ENCODE measurements at places on chromosomes 7 and 10.

DNA sequence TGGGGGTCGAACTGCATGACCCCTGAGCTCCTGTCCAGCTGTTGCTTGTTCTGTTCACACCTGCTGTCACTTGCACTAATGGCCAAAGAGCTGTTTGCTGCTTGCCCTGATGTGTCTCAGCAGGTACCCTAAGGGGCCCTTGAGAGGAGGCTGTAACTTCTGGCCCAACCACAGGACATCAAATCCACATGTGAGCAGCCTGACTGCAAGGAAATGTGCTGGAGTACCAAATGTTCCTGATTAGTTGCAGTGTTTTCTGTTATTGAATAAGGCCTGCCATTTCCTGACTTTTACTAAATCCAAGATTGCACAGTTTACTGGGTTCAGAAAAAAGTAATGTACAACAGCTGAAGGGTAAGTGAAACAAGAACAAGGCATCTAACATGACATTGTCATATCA, 91.7 kb upstream of the IL6 start:
- DNase-seq: no peak

DNA sequence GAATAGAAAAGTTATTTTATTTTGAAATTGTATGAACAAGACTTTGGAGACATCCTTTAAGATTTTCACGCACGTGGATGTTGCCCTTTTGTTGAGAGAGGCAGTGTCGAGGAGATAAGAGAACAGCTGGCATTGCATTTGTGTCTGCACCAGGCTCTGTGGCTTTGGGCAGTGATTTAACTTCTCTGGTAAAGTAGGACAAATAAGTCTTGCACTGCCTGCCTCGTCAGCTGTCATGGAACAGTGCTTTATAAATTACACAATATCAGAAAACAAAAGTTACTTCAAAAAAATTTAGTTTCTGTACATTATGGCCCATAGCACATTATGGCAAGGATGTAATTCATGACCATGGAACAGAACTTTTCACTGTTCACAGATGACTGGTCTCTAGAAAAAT, 20.1 kb downstream of the SNX10 start:
- no peak for DNase-seq

GRCh38 chr10:98832738-98833137, 386.0 kb upstream of the HPS1 start:
- no peak for DNase-seq

GRCh38 chr7:83142365-83142764, 20.3 kb downstream of the PCLO start:
- no peak for DNase-seq

- no peak for DNase-seq
Observed at GRCh38 chr7:104878577-104878976, 135.4 kb upstream of the KMT2E start.

DNA sequence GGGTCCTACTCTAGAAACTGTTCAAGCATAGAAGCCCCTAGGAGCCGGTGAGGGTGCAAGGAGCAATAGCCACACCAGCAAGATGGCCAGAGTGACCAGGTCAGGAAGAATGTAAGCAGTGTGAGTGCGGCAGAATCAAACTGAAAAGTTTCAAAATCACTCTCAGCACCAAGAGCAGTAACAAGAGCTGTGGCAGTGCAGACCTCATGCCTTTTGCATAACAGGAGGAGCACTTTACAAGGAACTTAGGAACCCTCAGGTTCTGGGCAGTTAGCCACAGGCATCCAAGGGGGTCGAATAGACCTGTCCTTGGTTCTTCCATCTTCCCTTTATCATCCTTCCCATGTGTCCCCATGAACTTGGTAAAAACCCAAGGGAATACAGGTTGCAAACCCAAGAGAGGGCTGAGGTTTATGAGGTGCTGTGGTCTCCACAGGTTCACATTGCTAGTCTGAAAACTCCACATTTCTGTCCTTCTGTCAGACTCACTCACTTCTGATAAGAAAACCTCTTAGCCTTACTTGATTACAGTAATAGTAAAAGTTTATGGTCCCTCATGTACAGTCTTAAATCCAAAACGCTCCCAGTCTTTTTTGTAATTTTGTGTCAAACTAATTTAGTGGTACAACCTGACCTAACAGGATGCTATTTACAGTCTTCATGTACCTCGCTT, 78.4 kb downstream of the PON1 start:
- DNase-seq: no peak

- DNase-seq: no peak
Observed at GRCh38 chr10:71015674-71016073, 127.3 kb upstream of the PCBD1 start.

GRCh38 chr10:50567384-50567783, 56.4 kb downstream of the SGMS1 start:
- DNase-seq: peak; percentile 67

- no peak for DNase-seq
Observed at GRCh38 chr7:33076737-33077136, 14.2 kb upstream of the NT5C3A start.

DNA sequence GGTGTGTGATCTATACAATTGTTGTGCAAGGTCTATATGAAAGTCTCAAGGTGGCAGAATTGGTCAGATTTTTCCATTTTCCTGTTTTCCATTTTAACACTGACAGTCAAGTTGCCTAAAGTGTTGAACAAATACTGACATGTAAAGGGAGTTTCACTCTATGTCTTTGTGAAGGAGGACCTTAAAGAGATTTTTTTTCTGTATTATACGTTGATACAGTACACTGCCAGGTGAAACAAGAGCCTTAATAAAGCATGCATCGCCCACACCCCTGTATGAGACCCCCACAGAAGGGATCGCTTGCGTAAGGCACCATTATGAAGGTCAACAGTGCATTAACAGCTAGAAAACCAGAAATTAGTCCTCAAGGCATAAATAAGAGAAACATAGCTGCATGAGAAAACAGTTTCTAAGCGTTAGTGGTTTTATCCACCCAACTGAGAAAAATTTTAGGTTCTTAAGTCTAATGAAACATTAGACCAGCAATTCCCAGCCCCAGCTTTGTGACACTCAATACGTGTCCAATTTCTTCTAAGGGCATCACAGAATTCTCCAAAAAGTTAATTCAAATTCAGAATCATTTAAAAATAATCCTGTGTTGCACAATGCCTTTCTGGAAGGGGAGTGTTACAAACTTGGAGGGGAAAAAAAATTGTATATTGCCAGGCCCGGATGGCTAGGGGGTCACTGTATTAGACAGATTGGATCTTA, 6.9 kb downstream of the KLF6 start:
- DNase-seq: no peak

GRCh38 chr7:44971188-44971901, 7.5 kb downstream of the MYO1G start:
- DNase-seq: no peak

GRCh38 chr10:86023931-86024280, 342.7 kb downstream of the GRID1 start:
- no peak for DNase-seq

- DNase-seq: no peak
Observed at GRCh38 chr7:35259523-35259908, 5.6 kb upstream of the TBX20 start.

DNA sequence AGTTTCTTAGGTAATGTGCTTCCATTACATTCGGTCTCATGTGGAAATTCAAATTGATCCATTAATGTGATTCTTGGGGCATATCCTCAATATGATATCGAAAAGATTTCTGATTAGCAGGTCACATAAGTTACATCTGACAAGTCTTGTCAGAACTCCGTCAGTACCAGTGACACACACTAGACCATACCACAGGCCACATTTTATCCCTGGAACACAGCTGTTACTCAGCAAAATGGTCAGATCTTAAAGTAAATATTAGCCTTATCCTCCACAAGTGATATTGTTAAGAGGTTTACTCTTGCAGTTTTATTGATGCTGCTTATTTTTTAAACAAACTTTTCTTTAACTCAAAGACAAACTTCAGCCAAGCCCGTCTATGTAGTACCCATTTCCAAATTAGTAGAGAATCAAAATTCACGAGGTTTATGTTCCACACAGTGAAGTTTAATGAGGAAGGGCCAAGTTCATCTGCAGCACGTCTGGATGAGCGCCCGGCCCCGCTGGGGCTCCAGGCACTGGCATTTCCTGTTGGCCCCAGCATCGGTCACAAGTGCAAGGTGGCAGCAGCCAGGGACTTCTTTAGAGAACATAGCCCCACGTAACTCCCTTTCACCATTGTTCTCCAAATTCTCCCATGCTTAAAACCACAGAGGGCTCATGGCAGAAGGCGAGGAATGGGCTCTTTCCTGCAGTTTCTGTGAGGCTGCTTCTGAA, 132.2 kb downstream of the VIPR2 start:
- no peak for DNase-seq

- peak; percentile 66 for DNase-seq
Observed at GRCh38 chr10:49700997-49701396, 21.5 kb downstream of the C10orf53 start.

GRCh38 chr7:124752310-124752709, 13.3 kb downstream of the GPR37 start:
- peak; percentile 9 for DNase-seq

- no peak for DNase-seq
Observed at GRCh38 chr7:13778967-13779366, 210.5 kb downstream of the ETV1 start.

DNA sequence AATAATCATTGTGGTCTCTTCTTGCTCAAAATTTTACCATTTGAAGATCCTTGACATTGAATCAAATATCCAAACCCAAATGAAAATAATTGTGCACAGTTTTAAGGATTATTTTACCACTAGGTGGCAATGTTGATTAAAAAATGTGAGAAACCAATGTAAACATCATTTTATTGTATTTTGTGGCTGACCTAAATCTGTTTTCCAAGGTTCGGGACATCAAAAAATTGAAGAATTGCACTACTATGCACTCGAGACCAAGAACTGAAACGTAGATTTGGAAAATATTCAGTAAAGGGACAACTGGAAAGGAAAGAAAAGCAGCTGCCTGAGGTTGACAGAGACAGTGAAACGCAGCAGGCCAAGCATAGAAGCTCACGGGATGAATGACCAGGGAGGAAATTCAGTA, 259.3 kb downstream of the SNX13 start:
- peak; percentile 16 for DNase-seq

GRCh38 chr10:101932183-101932582, 88.6 kb upstream of the KCNIP2 start:
- DNase-seq: no peak

GRCh38 chr10:69268761-69269416, 9.4 kb upstream of the HK1 start:
- DNase-seq: no peak

DNA sequence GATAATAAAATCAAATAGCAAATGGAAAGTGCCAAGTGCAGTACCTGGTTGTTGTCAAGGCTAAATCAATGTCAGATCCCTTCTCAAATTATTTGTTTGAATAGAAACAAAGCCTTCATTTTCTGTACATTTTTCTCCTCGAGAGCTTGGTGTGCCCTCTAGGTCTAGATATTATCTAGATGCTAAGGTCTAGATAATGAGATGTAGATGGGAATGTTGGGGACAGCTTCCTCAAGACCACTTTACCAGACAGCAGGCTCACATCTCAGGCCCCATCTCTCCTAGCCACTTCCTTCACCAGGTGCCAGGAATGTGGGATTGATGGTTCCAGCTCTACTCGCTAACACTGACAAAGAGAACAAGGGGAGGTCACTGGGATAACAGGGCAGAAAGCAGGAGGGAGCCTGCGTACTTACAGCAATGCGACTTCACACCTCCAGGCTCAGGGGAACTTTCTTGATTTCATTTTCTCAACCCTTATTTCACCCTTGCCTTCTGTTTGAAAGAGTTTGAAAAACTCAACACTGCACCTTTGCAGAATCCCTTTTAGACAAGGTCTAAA, 451.4 kb upstream of the VSTM2A start:
- DNase-seq: no peak

- no peak for DNase-seq
Observed at GRCh38 chr10:17178006-17178405, 23.5 kb downstream of the TRDMT1 start.

GRCh38 chr10:62109587-62110293, 158.9 kb downstream of the RTKN2 start:
- no peak for DNase-seq

DNA sequence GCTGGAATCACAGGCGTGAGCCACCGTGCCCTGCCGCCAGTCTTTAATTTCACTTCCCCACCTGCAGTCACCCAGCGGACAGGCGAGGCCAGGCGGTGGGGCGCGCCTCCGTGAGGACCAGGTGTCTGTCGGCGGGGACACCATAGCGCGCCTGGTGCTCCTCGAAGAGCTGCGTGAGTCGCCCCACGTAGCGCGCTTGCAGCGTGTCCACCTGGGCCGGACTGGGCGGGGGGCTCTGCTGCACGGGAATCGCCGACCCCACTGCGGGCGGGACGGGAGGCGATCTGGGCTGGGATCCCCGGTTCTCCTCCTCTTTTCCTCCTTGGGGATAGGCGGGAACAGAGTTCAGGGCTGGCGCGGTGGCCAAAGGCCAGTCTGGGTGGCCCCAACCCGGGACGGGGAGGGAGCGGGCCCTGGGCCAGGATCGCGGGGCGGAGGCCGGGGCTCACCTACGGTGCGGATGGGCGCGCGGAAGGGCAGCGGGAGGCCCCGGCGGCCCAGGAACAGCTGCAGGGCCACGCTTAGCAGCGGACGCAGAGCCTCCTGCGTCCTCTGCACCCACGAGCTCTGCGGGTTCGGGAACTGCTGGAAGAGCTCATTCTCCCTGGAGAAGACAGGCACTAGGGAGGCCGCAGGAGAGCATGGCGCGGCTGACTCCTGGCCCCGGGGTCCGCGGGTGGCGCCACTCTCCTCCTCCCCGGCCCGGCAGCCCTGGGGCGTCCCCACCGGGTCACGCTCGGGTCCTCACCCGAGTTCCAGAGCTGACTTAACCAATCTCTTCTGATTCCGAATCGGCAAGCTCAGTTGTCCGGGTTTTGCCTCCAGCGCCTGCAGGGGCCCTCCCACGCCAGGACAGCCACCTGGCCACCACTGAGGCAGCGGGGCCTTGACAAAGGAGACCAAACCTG, 1.1 kb upstream of the MOGAT3 start:
- DNase-seq: no peak

GRCh38 chr7:114901771-114902170, 20.1 kb upstream of the MDFIC start:
- no peak for DNase-seq

DNA sequence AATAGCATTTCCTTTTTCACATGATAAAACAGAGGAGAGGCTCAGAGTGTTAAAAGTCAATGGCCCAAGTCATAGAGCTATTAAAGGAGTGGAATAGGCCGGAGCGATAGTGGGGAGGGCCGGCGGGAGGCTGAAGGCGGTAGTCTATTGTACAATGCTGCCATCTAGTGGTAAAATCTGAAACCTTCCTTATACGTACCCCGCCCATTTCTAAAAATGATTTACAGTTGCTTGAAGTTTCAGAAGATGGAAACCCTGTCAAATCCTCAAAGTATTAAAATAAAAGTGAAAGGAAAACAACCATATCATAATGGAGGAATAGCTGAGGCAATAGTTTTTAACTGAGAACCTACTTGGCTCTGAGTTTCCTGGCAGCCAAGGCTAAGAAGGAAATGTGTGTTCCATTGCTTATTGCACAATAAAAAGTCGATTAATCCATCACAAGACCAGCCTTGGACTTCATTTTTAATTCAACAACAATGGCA, 209.1 kb downstream of the CCSER2 start:
- DNase-seq: peak; percentile 53

- DNase-seq: no peak
Observed at GRCh38 chr10:71778071-71778825, 4.9 kb upstream of the VSIR start.

All from NCI-H2171 treated with DMSO at 0.1 percent for 48 hours (cell line).